GM10248 (cell line): ENCODE measurements at places on chromosomes 7 and 10.

GRCh38 chr7:151727579-151728285, 149.2 kb downstream of the PRKAG2 start:
- DNase-seq: peak; percentile 70

GRCh38 chr7:24341691-24342413, 57.9 kb downstream of the NPY start:
- DNase-seq: no peak

GRCh38 chr10:130747946-130748345, 563.6 kb downstream of the TCERG1L start:
- DNase-seq: no peak

DNA sequence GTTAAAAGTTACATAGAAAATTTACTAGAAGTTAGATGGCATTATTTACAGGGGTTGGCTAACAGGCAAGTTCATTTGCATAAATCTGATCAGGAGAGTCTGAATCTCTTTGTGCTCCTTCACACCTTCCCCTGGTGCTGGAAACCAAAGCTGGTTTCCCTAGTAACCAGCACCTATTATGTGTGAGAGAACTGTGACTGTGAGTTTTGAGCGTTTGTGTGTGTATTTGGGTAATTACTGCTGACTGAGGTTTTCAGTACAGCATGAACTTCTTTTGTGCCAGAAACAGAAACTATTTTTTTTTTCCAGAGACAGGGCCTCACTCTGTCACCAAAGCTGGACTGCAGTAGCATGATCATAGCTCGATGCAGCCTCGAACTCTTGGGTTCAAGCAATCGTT, 10.3 kb upstream of the IFIT1B start:
- peak; percentile 59 for DNase-seq

DNA sequence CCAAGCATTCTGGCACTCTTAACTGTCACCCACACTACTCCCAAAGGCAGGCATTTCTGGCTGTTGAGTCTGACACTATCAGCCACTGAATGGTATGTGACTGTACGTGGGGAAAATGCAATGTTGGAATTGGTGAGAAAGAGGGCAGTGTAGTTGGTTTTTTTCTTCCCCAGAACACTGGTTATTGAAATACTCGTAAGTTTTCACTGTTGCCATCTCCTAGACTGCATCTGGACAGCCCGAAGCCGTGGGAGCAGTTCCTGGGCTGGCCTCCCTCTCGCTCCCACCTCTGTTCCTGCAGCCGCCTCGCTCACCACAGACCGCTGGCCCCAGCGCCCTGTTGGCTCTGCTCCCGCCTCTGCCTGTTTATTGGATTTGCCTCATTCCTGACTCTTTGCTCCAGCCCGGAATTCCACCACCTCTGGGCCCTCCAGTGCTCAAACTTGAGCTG, 5.7 kb downstream of the PLCE1 start:
- DNase-seq: no peak

- DNase-seq: peak; percentile 43
These were observed 563.6 kb upstream of the SEMA3D start for GRCh38 chr7:85750454-85750949.

- no peak for DNase-seq
These were observed 845.0 kb downstream of the CNTNAP2 start for GRCh38 chr7:146961617-146962016.

GRCh38 chr10:91907914-91908336, 1.4 kb downstream of the FGFBP3 start:
- DNase-seq: no peak
